ENCODE measurements at places on chromosomes 3 and 15.

GRCh38 chr3:82556113-82556512, 794.7 kb upstream of the GBE1 start:
- DNase-seq = no peak

GRCh38 chr3:50193286-50193685, 1.9 kb downstream of the GNAT1 start:
- no peak for DNase-seq

GRCh38 chr3:189921770-189922169, 198.9 kb downstream of the P3H2 start:
- DNase-seq = no peak

DNA sequence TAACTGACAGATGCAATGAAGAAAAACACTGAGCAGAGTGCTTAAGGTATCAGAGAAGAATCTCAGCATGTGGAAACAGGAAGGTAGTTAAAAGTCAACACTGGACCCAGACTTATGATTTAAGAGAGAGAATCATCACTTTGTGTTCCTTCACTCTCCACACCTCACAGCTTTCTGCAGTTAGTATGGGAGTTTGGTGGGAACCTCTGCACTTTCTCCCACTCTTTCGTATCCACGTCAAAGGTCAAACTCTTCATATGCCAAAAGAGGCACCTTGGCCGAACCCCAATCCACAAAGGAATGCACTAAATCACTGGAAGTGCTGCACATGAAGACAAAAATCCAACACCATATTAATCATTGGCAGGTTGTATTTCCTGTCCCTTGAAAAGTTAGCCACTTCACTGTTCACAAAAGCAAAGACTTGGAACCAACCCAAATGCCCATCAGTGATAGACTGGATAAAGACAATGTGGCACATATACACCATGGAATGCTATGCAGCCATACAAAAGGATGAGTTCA, 361.2 kb downstream of the MAGI1 start:
- DNase-seq = no peak

- DNase-seq = no peak
These were observed 84.6 kb downstream of the CD47 start for GRCh38 chr3:108006077-108006771.

DNA sequence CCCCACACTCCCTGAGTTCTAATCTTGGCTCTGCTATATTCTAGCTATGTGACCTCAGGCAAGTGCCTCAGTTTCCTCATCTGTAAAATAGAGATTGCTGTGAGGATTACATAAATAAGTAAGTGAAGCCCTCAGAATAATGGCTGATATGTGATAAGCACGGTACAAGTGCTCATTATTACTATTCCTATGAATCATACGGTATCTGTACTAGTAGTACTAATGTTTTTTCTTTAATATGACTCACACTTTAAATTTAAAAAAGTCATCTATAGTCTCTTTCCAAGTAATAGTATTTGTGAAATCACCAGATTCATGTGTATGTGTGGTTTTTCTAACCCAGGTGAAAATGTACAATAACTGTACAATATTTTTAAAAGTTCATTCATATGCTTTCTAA, 58.7 kb downstream of the CLDN11 start:
- DNase-seq = peak; percentile 28

All from fibroblast of upper back skin (primary cell).